ENCODE measurements at places on chromosomes 5 and 9. TPM values are rescaled to one million over a fixed set of nuclear protein-coding genes. Genes with fewer than 3 reads are reported as not detected.

Gene DAB2IP
- 25.3 TPM for total RNA-seq

Gene ENC1
- 69.9 TPM for total RNA-seq

Gene INSL4
- not detected for total RNA-seq

Gene DBH
- total RNA-seq = not detected

Gene TRIM14
- total RNA-seq = 13.0 TPM

Gene QRFP
- not detected for total RNA-seq

Gene PTTG1
- total RNA-seq = 161 TPM

Gene PTGS1
- total RNA-seq = 0.06 TPM

DNA sequence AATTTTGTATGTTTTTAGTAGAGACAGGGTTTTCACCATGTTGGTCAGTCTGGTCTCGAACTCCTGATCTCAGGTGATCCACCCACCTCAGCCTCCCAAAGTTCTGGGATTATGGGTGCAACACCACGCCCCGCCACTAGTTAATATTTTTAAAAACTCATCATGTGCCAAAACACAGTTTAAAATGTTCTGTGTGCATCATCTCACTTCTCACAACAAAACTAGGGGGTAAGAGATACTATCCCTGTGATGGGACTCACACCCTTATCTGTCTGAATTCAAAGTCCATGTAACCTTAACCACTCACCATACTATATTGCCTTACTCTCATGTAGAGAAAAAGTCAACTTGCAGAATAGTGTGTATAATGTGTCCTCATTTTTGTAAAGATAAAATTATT lies 2.6 kb downstream of the PKD2L2 start:
- DNase-seq = peak; percentile 7

DNA sequence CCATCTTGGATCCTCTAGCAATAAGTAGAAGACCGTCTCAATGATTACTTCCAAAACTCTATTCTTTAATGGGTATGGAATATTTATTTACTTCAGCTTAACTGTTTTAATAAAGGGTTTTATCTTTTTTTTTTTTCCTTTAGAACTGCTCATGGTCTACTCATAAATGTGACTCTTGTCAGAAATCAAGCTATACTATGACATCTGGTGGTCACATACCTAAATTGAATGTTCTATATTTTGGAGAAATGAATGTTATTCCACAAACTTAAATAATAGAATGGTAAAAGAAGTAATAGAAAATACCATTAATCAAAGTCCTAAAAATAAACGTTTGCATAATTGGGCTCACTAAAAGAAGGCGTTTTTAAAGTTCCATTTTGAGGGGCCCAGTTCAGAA lies 131.2 kb upstream of the PLCXD3 start:
- no peak for DNase-seq

DNA sequence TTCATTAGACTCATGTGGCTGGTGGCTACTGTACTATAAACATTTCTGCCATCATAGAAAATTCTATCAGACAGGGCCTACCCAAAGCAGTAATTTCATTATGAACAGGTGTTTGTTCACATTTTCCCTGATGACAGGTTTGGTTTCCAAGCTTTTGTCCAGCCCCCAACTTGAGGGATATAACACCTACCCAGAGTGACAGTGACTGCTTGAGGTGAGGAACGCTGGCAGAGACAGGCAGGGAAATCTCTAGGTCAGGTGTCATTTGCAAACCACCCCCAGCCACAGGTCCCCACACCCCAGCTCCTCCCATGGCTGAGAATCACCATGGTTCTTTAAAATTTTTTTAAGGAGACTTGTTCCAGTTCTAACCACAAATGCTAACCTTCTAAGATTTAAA lies 25.5 kb downstream of the GOLM1 start:
- no peak for DNase-seq

GRCh38 chr5:160044391-160044804 lies 35.5 kb downstream of the TTC1 start:
- DNase-seq = no peak

DNA sequence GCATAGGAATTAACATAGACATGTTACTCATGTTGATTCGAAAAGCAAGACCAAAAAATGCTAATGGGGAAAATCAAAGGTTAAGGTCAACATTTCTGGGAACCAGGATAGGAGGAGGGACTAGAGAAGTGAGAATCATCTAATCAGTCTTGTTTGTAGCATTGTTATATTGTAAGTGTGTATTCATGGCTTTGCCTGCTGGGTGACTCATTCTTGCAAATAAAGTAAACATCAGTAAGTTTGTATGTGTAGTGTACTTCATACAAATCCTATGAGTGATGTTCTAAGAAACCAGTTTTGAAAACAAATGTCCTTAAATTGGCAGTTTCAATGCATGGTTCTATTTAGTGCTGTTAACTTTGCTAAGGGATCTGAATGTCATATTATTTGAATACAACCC lies 79.0 kb upstream of the TMEM252 start:
- no peak for DNase-seq

DNA sequence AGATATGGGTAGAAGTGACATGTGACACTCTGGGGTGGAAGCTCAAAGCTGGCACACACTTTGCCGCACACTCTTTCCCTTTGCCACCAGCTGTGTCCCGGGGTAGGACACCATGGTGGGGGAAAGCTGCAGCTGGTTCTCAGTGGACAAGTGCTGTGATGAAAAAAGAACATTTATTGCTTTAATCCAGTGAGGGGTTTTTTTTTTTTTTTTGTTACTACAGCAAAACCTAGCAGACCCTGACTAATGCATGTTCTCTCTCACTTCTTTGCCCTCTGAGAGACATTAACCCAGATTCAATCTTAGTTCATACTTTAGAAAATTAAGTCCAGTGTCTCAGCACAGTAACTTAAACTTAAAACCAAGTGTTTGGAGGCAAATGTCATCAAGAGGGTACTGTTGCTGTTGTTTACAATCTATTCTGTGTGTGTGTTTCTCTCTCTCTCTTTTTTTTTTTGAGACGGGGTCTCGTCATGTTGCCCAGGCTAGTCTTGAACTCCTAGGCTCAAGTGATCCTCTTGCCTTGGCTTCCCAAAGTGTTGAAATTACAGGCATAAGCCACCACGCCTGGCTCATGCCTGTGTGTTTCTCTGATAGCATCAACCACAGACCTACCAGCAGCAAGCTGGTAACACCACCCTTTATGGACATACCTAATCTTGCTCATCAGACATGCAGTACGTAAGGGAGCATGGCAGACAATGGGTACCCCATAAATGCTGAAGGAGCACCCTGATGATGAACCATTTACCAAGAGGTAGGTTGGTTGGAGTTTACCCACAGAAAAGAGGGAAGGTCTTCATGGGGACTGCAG lies 84.7 kb upstream of the TBC1D2 start:
- DNase-seq = no peak

DNA sequence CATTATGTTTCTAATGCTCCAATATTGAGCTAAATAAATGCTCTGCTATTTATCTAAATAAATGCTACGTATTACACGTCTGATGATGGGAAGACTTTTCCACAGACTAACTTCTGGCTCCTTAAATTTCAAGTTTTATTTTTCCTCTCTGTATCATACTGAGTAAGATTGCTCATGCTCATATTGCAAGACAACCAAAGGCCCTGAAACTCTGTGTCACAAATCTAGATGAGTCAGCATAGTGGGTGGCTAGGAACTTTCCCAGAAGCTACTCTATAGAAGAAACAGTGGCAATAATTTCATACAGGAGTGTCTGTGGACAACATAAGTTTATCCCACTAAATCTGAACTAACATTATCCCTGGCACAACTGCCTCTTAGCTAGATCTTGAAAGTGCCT lies 53.0 kb upstream of the RFX3 start:
- no peak for DNase-seq
